Activated CD4-positive, alpha-beta T cell treated with anti-CD3 and anti-CD28 coated beads, Interleukin-2, Interleukin-6, amounts not matched to agents 100 ng/mL and 50 ng/mL, durations not matched to agents 16 hours and 8 hours (primary cell): ENCODE measurements at places on chromosomes 5 and 9.
A peak's percentile ranks its signal among the peaks of the same experiment; 100 is the strongest.

DNA sequence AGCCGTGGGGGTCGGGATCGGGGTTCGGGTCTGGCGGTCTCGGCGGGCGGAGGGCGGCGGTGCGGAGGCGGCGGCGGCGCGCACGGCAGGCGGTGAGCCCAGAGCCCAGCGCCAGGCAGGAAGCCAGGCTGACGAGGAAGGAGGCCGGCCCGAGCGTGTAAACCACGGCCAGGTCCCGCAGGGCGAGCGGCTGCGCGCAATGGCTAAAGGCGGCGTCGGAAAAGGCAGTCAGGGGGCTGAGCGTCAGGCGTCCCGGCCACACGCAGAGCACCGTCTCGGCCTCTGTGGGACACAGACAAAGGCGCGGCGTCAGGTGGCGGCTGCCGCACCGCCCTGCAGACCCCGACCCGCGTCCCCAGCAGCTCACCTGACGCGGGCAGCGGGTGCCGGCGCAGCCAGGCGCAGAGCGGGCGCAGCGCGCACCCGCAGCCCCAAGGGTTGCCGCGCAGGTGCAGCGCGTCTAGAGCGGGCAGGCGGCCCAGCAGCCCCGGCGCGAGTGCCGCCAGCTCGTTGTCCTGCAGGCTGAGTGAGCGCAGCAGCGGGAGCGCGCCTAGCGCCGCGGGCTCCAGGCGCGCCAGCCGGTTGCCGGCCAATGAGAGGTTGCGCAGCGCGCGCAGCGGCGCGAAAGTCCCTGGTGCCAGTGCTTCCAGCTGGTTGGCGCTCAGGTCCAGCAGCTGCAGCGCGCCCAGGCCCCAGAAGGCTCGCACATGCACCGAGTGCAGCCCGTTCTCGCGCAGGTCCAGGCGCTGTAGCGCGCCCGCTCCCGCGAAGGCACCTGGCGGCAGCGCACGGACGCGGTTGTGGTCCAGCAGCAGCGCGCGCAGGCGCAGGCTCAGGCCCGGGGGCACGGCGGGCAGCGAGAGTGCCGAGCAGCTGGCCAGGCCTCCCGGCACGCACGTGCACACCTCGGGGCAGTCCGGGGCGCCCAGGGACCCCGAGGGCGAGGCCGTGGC lies 671 bp downstream of the LRRC26 start:
- peak; percentile 53 for DNase-seq

DNA sequence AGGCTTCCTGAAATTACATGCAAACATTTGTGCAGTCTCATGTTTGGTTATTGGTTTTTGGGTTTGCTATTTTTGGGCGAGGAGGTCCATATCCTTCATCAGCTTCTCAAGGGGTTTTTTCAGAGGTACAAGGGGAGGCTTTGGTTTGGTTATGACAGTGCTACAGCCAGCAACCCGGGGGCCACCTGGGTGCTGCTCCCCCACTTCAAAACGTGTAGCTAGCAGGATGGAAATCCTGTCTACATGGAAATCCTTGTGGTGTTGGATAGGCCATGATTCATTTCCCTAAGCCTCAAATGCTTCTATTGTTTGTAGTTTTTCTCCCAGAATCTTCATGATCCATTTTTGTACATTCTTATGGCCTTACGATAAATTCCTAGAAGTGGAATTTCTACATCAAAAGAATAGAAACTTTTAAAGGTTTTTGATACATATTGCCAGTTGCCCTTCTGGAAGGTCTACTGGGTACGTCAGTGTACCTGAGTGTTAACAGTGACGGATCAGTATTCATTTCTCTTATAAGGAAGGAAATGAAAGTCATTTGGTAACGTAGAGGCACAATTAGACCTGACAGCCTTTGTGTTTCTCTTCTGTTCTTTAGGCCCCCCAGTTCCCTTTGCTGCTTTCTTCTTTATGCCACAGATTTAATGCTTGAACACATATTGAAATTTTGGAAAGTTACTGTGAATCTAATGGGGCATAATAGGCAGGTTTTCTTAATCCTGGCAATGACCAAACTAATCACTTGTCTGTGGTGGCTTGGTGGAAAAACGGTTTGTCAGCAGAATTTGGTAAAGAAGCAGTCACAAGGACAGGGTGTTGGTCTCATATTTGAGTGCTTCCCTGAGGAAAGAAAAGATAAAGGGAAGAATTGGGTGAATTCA lies 69.7 kb upstream of the ABL1 start:
- DNase-seq = peak; percentile 58

DNA sequence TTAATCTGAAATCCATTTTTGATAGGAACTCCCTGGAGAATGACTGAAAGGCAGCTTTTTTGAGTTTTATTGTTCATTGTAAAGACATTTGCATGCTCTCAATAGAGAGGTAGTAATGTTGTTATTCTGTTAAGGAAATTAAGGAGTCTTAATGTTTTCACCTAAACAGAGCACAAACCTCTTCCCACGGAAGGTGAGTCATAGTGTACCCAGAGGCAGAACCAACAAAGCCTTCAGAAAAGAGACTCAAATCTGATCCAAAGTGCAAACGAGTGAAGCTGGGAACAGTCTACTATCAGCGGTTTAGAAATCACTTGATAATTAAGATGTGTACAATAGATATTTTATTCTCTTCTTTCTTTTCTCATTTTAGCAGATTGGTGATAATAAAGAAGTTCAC lies 470.5 kb downstream of the PLK2 start:
- no peak for DNase-seq

GRCh38 chr9:134602547-134603362 lies 38.8 kb upstream of the COL5A1 start:
- DNase-seq = no peak

GRCh38 chr9:106771608-106772007 lies 91.4 kb upstream of the ZNF462 start:
- no peak for DNase-seq

DNA sequence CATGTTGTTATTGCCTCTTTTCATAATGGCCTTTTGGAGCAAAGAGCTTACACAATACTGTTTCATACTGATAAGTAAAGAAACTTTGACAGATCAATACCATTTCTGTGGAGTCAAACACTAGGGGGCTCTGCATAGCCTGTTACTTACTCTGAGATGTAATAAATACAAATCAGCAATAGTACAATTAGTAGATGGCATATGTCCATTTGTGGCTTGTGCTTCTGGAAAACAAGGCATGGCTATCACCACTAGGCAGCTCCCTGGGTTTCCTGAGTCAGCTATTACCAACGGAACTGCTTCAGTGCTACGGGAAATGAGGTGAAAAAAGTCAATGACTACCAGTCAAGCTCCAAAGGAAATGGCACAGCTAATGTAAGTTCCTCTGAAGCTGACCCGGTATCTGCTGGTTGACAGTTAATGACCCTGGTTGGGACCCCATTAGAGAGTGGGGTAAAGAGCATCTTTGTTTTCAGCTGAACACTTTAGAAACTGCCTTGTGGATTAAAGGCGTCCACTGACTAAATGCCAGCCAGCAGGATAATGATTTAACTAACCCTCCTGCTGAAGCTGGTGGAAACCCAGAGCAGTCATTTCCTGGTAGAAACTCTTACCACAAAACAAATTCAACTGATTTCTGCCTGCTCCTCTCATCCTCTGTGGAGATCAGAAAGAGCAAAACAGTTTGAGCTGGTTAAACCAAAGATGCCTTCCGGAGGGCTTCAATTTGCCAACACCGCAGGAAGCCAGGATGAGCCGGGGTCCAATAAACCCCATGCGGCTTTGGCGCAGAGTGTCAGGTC lies 69.0 kb upstream of the FAM169A start:
- peak; percentile 67 for DNase-seq

DNA sequence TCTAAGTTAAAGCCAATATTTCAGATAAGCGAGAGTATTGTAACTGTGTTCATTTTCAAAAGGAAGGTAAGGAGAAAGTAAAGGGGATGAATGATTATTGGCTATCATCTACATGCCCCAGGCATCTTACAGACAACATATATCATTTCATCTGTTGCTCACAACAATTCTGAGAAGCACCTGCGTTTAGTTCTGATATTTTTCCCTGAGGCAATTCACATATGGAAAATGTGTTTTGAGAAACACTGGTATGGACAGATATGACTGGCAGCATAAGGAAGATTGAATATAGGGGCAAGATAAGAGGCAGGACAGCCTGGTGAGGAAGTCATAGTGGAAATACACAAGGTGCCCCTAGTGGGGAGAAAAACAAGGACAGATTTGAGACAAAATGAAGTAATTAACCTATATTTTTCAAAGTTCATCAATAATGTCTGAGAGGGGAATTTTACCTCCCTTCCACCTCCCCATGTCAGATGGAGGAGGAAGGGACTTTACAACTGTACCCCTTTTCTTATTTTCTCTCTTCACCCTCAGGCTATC lies 87.7 kb upstream of the TRIM32 start:
- no peak for DNase-seq

- DNase-seq = no peak
These were observed 48.2 kb downstream of the RASGEF1C start for GRCh38 chr5:180160789-180161188.

- DNase-seq = no peak
These were observed 34.1 kb downstream of the SPRY4 start for GRCh38 chr5:142290577-142291299.

DNA sequence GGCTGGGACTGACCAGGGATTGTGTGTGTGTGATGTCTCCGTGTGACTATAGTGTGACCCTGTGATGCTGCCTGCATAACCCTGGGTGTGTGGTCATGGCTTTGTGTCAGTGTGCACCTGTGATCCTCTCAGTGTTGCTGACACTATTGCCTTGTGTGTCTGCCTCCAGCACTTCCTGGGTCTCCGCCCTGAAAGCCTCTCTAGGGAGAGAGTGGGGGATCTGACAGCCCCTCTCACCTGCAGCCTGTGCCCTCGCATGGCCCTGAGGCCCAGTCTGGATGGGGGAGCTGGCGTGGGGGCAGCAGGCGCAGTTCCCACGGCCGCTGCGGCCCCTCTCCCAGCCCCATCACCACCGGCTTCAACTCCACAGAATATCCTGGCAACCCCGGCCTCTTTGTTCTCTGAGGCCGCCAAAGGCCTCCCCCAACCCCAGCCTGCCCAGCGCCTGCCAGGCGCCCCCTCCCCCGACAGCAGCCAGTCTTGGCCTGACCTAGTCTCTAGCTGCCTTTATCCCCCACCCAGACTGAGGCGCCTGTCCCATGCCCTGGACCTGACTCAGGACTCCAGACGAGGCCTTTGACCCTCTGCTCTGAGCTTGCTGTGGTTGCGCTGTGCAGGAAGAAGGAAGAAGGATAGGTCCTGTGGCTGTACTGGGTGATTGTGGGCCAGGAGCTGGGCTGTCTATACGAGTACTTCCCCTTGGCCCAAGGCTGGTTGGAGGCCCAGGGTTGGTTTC lies 38.7 kb downstream of the CXXC5 start:
- DNase-seq = no peak

GRCh38 chr9:36625006-36625615 lies 52.4 kb downstream of the MELK start:
- DNase-seq = no peak

DNA sequence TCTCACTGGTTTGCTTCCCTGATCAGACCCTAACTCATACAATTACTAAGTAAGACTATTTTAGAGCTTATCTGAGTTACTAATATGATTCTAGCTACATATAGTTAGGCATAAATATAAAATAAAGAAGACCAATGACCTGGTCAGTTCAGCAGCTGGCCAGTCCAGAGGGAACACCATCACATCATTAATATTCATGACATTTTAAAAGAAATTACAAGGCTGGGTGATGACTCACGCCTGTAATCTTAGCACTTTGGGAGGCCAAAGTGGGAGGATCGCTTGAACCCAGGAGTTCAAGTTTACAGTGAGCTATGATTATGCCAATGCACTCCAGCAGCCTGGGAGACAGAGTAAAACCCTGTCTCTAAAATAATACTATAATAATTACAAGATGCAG lies 37.0 kb upstream of the CDC42SE2 start:
- no peak for DNase-seq

GRCh38 chr5:43601454-43602260 lies 1.3 kb upstream of the NNT start:
- peak; percentile 18 for DNase-seq

DNA sequence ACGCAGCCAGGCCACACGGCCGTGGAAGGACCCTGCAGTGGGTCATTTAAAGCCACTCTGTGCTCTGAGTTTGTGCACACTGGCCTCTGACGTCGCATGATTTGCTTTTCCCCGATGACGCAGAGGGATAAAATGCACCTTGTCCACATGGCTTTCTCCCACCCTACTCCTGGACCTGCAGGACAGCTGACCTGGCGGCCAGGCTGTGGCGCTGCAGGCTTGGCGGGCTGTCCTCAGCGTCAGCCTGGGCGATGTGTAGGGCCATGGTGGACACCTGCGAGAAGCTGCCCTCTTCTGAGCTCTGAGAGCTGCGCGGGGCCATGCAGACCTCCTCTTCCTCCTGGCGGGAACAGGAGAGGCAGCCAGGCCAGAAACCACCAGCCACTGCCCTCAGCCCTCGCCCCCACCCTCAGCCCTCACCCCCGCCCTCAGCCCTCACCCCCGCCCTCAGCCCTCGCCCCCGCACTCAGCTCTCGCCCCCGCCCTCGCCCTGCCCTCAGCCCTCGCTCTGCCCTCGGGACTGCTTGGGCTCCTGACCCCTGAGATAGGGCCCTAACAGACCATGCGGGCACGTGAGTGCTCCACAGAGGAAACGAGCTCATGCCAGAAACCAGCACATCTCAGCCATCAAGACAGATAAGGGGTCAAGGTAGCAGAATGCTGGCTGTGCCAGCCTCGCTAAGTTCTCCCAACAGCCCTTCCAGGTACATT lies 20.0 kb upstream of the SCGB3A1 start:
- no peak for DNase-seq

GRCh38 chr5:158920736-158921135 lies 179.0 kb downstream of the EBF1 start:
- no peak for DNase-seq

GRCh38 chr9:10238087-10238486 lies 374.7 kb downstream of the PTPRD start:
- no peak for DNase-seq

GRCh38 chr5:158039911-158040347 lies 181.0 kb upstream of the CLINT1 start:
- DNase-seq = no peak

DNA sequence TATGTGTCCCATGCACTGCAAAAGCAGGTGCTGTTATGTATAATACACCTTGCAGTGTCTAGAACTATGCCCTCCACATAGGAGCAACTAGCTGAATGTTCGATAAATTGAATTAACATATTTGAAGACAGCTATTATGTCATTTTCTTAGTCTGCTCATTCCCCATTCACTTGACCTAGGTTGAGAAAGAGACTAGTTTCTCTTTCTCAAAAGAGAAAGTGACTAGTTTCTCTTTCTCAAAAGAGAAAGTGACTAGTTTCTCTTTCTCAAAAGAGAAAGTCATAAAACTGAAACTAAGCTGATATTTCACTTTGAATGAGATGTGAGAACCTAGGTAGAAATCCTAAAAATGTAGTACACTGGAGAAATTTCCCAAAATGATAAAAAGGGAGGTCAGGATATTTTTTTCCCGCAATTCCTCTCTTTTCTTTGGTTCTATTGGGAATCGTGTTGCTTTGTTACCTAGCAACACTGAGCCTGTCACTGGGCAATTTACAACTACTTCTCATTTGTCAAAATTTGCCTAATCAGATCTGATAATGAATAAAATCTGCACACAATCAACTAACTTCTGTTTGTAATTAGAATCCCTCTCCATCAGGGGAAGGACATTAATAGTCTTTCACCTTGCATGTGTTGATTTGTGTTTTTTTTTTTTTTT lies 132.0 kb upstream of the GRIA1 start:
- peak; percentile 2 for DNase-seq
